Kasumi-1 (cell line): ENCODE measurements at places on chromosomes 13 and 19.

DNA sequence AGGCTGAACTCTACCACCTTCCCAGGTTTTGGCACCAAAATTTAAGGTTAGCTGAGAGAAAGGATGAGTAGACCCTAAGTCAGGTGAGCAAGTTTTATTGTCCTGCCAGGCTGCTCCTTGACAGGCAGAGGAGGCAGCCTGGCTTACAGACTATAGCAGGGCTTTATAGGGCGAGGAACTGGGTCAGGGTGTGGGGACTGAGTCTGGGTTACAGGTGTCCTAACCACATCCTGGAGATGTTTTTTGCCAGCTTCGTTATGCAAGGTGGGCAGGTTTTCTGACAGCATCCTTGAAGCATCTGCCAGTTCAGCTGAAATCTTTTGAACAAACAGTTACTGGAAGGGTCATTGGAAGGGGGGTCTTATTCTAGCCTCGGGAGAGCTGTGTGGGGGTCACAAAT is 905.7 kb upstream of the SLITRK5 start:
- DNase-seq = no peak

DNA sequence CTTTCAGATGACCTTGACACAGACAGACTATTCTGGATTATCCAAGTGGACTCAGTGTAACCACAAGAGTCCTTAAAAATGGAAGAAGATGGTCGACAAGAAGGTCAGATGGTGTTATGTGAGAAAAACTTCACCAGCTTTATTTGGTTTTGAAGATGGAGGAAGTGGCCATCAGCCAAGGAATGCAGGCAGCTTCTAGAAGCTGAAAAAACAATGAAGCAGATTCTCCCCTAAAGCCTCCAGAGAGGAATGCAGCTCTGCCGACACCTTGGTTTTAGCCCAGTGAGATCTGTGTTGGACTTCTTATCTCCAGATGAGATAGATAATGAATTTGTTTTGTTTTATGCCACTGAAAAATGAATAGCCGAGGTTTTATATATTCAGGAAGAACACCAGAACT is 501.5 kb downstream of the DCT start:
- no peak for DNase-seq

GRCh38 chr13:25980255-25980654 is 71.6 kb downstream of the SHISA2 start:
- peak; percentile 56 for DNase-seq

- DNase-seq = no peak
Observed at GRCh38 chr19:795073-795611, 2.1 kb upstream of the PTBP1 start.

GRCh38 chr19:32676895-32677359 is 1.3 kb downstream of the RGS9BP start:
- no peak for DNase-seq

DNA sequence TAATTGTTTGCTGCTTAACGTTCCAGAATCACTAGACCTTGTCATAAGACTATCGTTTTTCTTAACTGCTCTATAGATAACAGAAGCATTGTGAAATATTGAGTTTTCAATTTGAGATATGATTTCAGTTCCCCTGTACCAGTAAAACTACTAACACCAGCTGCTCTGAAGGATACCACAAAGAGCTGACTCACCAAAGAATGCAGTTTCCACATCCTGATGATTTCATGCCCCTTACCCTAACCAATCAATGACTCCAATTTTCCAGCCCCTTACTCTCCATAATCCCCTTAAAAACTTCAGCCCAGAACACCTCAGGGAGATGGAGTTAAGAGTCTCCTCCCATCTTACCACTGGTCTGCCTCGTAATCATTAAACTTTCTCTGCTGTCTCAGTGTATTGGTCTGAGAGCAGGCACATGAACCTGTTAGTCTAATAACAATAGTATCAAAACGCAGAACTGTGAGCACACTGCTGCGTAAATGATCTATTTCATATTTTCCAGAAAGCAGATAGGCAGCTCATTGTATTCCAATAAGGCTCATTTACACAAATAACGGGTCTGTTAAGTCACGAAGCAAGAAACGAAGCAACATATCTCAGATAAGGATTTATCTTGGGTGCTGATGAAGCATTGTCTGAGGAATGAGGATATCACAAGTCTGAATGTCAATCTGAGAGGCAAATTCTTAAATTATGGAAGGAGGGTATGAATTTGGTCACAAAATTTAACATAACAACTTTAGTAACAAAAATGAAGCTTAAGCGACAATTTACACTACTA is 14.1 kb upstream of the CCNA1 start:
- DNase-seq = peak; percentile 24

DNA sequence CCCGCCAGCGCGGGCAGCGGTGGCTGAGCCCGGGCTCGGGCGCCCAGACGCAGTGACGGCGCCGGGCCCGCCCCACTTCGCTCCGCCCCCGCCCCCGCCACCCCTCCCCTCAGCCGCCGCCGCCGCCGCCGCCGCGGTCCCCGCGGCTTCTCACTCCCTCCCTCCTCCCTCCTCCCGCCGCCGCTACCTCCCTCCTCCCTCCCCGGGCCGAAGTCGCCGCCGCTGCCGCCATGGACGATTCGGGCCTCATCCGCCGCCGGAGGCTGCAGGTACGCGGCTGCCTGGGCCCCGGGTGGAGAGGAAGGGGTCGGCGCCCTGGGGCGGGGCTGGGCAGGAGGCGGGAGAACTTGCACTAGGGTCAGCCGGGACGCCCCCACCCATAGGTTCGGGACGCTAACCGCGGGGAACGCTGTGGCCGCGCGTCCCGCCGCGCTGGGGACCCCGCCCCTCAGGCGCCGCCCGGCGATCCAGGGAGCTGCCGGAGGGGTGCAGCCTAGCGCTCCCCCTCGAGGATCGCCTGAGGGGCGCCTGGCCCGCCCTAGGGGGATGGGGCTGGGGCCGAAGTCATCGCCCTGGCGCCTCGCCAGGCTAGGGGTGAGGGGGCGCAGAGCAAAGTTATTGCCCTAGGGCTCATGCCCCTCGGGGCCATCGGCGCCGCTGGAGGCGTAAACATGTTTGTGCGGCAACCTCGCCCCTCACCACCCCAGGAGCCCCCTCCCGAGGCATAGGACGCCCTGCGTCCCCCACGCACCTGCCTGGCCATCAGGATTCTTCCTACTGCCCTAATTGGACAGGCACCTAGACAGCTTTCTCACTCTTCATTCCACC is 427 bp downstream of the RTBDN start:
- DNase-seq = no peak

DNA sequence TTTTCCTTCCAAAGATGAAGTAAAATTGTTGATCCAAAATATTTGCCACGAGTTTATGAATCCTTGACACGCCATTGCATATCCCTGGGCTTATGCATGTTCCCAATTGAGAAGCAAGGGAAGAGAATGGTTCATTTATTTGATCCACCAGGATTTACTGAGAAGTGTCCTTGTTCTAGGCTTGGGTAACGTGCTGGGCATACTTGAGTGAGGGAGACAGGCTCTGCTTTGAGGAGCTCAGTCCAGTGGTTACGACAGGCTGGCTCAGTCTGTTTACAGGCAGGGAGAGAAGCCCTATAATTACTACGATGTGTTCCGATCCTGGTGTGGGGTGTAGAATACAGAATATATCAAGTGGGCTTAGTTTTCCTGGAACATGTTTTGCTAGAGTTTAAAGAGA is 6.3 kb upstream of the PNMA8C start:
- DNase-seq = no peak

DNA sequence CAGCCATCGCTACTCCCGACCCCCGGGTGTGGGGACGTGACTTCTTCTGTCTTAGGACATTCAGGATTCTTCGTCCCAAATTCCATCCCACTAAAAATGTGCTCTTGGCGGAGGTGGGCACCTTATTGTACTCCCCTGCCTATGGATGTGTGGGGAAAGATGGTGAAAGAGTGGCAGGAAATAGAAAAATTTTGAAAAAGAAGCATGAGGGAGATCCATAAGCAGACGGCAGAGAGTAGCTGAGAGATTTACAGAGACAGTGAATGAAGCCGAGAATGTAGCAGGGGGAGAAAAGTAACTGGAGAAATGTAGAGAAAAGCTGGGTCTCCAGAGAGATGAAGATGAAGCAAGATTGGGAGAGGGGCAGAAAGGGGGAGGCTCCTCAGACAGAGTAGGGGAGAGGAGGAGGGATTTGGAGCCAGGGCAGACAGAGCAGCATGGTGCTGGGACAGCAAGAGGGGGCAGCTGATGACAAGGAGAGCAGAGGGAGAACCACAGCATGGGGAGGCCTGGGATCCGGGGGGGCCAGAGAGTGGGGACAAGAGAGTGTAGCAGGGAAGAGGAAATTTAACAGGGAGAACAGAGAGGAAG is 843 bp downstream of the ZNF610 start:
- DNase-seq = no peak

GRCh38 chr13:60028021-60028420 is 135.7 kb downstream of the DIAPH3 start:
- no peak for DNase-seq

- DNase-seq = no peak
Observed at GRCh38 chr19:34974646-34975045, 10.6 kb upstream of the ZNF792 start.

DNA sequence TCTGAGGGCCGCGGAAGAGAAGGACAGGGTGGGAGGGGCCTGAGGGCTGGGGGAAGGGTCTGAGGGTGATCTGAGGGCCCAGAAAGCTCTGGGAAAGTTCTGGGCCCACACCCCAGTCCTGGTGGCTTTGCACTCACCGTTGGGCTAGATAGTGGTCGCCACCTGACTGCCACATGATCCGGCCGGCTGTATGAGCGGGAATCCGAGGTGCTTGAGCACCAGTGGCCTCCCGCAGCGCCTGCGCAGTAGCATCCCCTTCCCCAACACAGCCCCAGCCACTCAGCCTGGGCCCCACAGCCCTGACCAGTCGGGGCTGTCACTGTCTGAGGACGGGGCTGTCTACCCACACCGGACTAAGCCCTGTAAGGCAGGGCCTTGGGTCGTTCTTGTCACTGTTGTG is 15.0 kb downstream of the PRODH2 start:
- DNase-seq = no peak

DNA sequence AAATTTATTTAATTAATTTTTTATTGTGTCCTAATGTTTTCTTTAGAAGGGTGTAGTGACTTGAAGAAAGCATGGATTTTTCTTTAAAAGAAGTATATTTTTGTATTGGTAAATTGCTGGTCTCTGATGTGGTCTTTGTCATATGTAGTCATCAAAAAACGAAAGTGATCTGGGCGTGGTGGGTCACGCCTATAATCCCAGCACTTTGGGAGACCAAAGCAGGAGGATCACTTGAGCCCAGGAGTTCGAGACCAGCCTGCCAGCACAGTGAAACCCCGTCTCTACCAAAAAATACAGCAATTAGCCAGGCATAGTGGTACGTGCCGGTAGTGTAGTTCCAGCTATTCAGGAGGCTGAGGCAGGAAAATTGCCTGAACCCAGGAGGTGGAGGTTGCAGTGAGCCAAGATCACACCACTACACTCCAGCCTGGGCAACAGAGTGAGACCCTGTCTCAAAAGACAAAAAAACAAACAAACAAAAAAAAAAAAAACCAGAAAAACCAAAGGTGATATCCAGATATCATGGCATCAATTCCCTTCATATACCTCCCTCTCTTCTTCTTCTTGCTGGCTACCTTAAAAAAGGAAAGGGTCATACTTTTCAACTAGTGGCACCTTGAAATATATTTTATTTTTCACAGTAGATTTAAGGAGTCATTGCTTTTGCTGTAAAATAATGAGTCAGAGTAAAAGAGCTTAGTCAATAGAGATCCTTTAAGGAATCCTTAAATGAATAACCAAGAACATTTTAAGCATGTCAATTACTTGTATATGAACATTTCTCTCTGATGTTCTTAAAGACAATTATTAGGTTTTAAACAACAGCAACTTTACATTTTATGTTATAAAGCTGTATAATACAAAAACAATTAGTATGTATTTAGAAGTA is 19.9 kb downstream of the KCTD4 start:
- no peak for DNase-seq

DNA sequence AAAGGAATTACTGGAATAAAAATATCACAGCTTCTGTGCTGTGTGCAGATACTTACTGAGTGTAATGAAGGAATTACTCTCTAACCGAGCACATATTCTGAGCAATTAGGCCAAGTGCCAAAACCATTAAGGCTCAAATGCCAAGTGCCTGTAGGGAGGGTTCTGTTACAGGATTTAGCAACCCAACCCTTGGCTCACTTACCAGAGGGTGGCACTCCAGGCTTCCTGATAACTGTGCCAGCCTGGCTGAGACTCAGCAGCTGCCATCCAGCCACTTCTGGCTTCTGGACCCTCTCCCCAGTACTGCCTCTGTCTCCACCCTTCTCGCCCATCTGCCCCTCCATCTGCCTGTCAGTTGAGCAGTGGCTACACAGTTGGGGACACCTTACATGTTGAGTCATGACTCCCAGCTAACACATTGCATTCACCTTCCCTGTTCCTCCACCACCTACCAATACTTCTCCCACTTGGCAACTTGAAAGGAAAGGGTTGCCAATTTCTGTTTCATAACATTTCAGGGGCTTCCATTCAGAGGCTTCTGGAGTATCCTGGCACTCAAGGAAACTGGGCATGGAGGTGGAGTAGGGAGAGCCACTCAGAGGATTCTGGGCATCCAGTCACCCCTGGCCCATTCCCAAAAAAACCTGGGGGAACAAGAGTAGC is 110.5 kb downstream of the COG6 start:
- no peak for DNase-seq

DNA sequence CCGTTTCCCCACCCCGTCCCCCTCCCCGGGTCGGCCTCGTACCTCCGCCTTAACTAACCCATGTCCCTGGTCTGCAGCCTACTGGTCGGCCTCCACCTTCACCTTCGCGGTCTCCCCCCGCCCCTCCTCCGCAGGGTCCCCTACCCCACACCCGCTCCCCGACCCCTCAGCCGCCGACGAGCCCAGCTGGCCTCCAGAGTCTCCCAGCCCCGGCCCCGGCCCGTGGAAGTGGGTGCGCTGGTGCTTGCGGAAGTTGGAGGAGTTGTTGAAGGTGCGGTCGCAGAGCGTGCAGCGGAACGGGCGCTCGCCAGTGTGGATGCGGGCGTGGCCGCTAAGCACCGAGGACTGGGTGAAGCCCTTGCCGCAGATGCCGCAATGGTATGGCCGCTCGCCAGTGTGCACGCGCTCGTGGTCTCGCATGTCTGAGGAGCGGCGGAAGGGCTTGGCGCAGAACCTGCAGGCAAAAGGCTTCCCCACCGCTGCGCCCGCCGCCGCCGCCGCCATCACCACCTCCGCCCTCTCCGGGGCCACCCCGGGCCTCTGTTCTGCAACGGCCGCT is 2.6 kb downstream of the ZNF784 start:
- DNase-seq = no peak

GRCh38 chr13:91308299-91308698 is 39.2 kb upstream of the MIR17HG start:
- peak; percentile 33 for DNase-seq
